ENCODE measurements at places on chromosomes 16 and 17. TPM values are rescaled to one million over a fixed set of nuclear protein-coding genes. Genes with fewer than 3 reads are reported as not detected.
A peak's percentile ranks its signal among the peaks of the same experiment; 100 is the strongest.

GRCh38 chr17:4861052-4861451, 27.9 kb downstream of the MINK1 start:
- no peak for DNase-seq

Gene SLC12A3
- total RNA-seq = not detected

DNA sequence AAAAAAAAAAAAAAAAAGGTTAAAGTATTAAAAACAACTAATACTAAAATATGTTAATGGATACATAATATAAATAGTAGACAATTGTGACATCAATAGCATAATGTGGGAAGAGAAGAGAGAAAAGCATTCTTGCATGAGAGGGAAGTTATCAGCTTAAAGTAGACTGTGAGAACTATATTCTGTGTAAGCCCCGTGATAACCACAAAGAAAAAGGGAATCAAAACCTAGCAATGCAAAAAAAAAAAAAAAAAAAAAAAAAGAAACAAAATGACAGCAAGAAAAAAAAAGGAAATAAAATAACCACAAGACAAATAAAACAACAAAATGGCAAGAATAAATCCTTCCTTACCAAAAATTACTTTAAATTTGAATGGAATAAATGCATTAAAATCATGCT, 39.8 kb upstream of the MYLK3 start:
- no peak for DNase-seq

DNA sequence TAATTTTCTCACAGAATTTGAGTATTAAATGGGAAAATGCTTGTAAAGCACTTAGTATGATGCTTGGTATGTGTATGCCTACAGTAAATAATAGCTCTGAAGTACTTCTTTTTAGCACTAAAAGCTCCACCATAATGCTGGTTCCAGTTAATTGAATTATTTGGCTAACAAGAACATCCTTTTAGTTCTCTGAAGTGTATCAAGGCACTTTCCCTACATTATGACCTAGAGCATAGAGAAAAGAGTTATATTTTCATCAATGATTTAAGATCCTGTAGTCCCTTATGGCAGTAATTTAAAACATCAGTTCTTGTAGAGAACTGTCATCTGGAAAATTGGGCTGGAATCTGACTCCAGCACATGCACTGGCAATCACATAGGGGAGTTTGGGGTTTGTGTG, 21.9 kb upstream of the PHAF1 start:
- no peak for DNase-seq

DNA sequence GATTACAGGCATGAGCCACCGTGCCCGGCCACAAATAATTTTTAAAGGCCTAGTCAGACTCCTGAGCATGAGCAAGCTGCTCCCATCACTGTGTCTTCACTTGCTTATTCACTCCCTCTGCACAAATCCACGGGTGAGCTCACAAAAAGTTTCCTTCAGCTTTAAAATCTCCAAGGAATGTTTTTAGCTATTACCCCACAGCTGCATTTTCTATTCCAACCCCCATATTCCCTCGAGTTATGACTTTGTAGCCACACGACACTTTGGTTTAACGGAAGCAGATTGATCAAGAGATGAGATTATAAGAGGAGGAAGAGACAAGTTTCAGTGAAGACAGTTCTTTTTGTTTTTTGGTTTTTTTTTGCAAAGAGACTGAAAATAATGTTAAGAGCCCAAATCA, 49.1 kb upstream of the SLC25A19 start:
- DNase-seq = no peak

DNA sequence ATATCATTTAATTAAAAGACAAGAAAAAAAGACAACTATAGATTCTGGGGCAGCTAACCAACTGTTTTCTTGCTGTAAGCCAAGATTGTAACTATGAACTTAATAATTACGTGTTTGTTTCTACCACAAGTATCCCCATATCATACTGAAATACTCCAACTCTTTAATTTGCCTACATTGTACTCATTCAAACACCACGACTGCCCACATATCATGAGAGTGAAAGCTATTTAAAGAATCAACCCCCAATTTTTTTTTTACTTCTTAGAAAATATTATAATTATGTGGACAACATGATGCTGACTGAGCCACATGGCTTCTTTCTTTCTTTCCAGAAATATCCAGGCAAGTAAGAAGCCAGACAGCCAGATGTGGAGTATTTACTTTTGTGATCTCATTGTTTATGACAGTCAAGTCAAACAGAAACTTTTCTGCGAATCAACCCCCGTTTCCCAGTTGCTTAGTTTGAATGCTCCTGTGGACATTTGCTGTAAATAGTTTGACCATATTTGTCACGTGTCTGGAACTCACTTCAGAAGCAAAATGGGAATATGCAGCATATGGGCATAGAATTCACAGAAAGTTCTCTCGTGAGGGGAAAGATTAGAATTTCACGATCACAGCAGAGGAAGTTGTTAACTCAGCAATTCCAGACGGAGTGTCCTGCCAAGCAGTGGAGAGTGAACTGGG, 126.8 kb upstream of the PSMD7 start:
- DNase-seq = no peak

- DNase-seq = no peak
Observed at GRCh38 chr17:18380471-18381157, 3.0 kb downstream of the EVPLL start.

DNA sequence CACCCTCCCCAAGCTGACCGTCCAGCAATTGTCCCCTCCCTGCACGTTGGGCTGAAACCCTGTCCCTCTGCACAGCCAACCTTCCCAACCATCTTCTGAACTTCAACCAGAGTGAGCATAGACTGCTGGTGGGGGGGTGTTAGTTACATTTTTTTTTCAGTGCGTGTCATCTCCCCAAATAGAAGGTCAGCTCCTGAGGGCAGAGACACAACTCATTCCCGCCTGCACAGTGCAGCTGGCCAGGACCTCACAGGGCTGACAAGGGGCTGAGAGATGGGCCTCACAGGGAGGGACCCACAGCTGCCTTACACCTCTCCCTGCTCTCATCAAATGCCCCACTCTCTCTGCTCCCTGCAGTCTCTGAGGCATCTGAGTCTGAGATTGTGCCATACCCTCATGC, 8.4 kb downstream of the SRL start:
- no peak for DNase-seq

GRCh38 chr16:1297018-1297696, 12.3 kb upstream of the UBE2I start:
- DNase-seq = no peak

DNA sequence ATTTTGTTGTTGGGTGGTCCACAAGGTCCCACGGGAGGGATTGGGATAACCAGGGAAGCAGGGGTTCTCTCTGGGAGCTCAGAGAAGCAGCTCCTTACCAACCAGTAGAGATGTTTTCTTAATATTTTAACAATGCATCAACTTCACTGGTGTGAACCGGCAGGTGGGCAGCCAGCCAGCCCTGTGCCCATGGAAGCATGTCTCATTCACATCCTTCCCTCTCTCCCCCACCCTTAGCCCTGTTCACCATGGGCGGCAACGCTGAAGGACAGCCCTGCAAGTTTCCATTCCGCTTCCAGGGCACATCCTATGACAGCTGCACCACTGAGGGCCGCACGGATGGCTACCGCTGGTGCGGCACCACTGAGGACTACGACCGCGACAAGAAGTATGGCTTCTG, 9.3 kb downstream of the MMP2 start:
- no peak for DNase-seq

DNA sequence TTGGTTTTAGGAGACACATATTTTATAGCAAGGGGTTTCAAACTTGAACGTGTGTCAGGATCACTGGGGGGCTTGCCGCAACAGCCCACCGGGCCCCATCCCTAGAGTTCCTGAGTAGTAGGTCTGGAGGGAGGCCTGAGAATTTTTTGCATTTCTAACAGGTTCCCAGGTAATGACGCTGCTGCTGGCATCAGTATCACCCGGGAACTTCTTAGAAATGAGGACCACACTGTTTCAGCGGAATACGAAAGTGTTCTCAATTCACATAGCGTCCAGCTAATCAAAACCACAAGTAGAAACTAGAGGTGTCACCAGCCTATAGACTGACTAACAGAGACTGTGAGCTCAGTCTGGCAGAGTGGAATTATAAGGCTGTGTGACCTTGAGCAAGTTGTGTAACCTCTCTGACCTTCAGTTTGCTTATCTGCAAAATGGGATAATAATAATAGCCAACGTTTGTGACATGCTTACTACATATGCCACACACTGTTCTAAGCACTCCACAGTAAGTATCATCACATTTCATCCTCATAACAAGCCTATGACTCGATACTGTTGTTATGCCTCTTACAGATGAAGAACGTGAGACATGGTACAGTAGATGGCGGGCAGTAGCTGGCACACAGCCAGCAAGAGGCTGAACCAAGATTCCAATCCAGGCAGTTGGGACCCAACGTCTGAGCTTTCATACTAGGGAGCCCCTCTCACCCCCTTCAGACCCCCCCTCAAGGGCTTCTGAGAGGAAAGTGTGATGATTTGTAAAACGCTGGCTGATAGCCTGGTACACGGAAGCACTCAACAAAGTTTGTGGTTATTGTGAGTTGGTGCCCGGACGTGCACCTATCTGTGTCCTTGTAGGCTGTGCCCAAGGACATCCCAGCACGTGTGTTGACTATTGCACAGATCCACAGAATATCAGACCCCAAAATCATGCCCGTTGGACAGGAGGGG, 4.6 kb upstream of the ICAM2 start:
- DNase-seq = no peak

DNA sequence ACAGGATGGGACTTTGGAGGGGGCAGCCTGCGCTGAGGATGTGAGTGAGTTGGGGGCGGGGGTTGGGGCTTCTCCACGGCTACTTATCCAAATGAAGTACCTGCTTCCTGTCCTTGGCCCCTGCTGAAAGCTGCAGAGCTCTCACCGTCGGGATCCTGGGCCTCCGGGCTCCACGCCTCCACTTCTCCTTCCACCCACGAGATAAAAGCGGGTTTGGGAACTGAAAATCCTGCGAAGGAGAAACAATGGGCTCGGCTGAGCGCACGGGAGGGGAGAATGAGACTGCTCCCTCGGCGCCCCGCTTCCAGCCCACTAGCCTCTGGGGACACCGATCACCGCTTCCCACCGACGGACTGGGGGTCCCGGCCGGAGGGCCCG, 486 bp downstream of the ZNF785 start:
- DNase-seq = no peak

GRCh38 chr17:18987862-18988545, 16.6 kb downstream of the FAM83G start:
- peak; percentile 86 for DNase-seq

DNA sequence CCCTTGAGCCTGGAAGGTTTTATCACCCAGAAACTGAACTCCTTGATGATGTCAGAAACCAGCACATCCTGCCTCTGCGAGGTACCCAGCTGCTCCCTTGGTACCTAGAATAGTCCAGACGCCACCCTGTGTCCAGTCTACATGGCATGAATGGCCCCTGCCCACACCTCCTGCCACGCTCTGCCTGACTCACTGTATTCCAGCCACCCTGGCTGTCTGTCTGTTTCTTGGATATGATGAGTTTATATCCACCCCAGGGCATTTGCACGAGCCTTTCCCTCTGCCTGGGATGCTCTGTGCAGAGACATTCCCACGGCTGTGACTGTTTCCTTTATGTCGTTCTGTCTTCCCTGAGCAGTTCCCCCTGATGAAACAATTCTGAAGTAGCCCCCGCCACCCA, 68.7 kb downstream of the CRISPLD2 start:
- no peak for DNase-seq

- DNase-seq = peak; percentile 32
Observed at GRCh38 chr16:48608871-48609651, 919 bp downstream of the N4BP1 start.

Gene WSCD1
- total RNA-seq = 28.6 TPM

DNA sequence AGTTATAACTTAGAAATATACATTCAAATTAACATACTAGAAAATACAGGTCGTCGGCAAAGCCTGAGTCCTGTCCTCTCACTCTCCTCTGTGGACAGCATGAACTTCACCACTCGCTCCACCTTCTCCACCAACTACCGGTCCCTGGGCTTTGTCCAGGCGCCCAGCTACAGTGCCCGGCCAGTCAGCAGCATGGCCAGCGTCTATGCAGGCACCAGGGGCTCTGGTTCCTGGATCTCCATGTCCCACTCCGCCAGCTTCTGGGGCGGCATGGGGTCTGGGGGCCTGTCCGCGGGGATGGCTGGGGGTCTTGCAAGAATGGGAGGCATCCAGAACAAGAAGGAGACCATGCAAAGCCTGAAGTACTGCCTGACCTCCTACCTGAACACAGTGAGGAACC, 319.4 kb downstream of the ZFHX3 start:
- no peak for DNase-seq

DNA sequence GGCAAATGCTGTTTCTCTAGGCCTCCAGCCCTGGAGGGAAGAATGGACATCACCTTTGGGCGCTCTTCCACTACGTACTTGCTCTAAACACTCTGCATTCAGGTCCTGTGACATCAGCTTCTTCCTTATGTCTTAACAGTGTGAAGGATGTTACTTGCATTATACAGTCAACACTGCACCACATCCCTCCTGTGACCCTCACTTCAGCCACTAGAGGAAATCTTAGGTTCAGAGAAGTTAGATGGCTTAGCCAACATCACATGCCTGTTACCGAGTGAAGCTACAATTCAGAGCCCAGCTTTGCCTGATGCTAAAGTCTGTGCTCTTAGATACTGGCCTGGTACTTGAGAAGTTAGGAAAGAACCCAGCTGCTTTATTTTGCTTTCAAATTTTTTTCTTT, 18.3 kb downstream of the UBFD1 start:
- DNase-seq = no peak

DNA sequence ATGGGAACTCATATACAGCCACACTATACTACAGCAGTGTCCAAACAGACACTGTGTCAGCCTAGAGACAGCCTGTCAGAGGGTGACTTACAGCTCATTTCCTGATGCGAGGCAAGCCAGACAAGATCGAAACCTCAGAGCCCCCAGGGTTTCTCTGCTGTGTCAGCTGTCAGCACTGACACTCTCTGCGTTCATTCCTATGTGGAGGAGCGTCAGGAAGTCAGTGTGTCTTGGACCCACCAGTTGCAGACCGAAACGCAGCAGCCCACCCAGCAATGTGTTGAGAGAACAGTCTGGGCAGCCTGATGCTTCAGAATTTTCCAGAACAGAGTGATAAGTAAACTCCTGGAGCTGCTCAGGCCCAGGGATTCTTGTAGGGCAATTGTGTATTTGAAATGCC, 20.6 kb upstream of the MAPT start:
- DNase-seq = peak; percentile 23

Gene KRT20
- total RNA-seq = 72.0 TPM

GRCh38 chr17:68484458-68484857, 27.2 kb upstream of the WIPI1 start:
- no peak for DNase-seq

- DNase-seq = no peak
Observed at GRCh38 chr17:70493277-70493874, 324.0 kb downstream of the KCNJ2 start.

GRCh38 chr17:36463916-36464764, 22.3 kb upstream of the ZNHIT3 start:
- DNase-seq = peak; percentile 56

Gene CES5A
- total RNA-seq = not detected

All from stomach (tissue), 19 donors.